ENCODE measurements at places on chromosomes 6 and 20.

DNA sequence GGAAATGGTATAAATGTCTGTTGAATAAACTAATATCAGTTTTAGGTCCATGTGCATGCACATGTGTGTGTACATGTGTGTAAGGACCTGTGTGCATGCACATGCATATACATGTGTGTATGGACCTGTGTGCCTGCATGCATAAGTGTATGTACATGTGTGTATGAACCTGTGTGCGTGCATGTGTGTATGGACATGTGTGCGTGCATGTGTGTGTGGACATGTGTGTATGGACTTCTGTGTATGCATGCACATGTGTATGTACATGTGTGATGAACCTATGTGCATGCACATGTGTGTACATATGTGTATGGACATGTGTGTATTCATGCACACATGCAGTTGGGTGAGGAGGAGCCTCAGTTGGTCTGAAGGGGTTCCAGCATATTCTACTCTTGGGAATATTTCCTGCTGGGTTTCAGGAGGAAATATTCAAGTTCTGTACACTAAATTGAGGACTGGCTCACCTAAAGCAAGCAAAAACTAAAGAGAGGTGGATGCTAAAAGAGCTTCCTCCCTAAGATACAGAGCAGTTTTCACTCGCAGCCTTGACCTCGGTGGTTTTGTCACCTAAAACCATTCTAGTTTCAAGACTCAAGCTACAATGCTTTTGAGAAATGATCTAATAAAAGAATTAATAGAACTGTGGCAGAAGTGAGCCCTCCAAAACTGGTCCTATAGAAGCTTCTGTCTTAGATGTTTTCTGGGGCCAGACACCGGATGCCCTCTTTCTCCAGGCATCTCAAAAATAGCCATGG, 742.8 kb downstream of the MAFB start:
- no peak for DNase-seq

- no peak for DNase-seq
These were observed 211.7 kb downstream of the LMBRD1 start for GRCh38 chr6:69584913-69585729.

- no peak for DNase-seq
These were observed 236.9 kb upstream of the PMEPA1 start for GRCh38 chr20:57946559-57947315.

DNA sequence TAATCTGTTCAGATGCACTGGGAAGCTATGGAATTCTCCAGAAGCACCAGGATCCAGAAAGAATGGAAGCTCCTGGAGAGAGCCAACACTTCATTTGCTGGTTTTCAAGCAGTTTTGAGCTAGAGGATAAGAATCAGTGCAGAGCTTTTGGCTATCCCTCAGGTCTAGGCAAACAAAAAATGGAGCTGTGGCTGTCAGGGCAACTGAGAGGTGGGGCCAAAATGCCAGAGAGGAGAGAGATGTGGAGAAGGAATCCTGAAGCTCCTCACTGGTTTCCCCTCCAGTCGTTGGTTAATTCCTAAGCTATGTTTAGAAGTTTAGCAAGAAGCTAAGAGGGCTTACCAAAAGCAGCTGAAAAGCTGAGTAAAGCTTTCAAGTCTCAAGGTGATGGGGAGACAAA, 294.2 kb upstream of the JARID2 start:
- DNase-seq, result no peak

GRCh38 chr20:23412026-23412425, 9.3 kb downstream of the NAPB start:
- no peak for DNase-seq

DNA sequence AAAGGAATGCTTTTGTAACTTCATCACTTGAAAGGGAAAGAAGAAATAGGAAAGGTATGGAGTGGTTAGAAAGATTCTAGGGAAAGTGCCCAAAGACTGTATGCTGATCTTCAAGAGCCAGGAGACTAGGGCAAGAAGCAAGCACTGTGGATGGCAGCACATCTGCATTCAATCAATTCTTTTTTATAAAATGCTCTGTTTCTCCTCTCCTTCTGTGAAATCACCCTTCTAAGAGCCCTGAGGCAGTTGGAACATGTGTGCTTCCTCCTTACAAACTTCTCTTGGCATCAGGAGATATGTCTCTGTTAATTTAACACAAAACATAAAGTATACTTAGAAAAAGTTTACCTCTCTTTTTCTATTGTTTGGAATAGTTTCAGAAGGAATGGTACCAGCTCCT, 1162.2 kb upstream of the GJE1 start:
- DNase-seq, result no peak

- DNase-seq, result no peak
These were observed 71.9 kb downstream of the TMEM170B start for GRCh38 chr6:11609324-11610071.

- DNase-seq, result no peak
These were observed 26.2 kb downstream of the TOP1 start for GRCh38 chr20:41054847-41055230.

GRCh38 chr6:106339334-106340029, 13.9 kb upstream of the ATG5 start:
- no peak for DNase-seq

DNA sequence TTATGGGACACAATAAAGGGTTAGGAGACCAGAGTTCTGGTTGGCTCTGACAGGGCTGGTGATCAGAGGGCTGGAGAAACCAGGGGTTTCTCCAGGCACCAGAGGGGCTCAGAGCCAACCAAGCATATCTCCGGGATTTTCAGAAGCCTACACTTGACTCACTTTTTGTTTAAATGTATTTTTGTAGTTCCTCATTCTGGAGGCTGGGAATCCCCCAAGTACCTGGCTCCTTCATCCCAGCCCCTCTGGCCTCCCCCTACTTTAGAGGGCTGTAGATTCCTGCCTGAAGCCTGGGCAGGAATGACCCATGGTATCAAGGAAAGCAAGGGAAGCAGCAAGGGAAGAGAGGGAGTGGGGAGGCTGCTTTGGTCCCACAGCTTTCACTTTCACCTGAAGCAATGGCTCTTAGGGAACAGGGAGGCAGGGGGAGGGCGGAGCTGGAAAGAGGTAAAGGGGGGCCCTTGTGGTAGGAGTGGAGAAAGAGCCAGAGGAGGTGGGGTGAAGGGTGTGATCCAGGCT, 973 bp downstream of the CD40 start:
- no peak for DNase-seq

DNA sequence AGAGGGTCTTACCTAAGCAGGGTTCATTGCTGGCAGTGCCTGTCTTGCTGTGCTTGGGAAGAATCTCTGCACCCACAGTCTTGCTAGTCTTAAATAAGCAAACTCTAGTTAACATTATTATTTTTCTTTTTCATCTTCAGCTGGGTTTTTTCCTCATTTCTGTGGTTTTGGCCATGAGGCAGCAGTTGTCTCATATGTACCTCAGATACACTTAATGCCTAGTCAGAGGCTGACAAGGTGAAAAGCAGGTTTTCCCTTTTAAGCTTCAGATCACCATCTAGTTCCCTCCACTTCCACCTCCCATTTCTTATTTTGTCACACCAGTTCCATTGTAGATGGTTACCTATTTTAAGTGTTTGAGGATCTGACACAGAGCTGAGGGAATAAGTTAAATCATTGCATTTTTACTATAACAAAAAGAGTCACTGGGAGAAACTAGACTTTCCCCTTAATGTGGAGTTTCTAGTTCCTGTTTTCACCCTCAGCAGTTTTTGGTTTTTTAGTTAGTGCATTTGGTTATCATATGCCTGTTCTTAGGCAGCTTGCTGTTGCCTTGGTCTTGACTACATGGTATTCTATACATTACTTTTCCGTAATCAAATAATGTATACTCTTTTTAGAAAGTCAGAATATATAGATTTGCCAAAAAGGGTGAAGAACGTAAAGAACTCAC, 46.0 kb downstream of the AFDN start:
- DNase-seq, result no peak

GRCh38 chr20:47506850-47507249, 5.2 kb downstream of the NCOA3 start:
- no peak for DNase-seq

GRCh38 chr6:10320291-10320690, 94.6 kb downstream of the TFAP2A start:
- DNase-seq, result no peak

- no peak for DNase-seq
These were observed 149.2 kb downstream of the LY86 start for GRCh38 chr6:6737671-6738070.

- DNase-seq, result no peak
These were observed 133.9 kb upstream of the BEND6 start for GRCh38 chr6:56821005-56821432.

DNA sequence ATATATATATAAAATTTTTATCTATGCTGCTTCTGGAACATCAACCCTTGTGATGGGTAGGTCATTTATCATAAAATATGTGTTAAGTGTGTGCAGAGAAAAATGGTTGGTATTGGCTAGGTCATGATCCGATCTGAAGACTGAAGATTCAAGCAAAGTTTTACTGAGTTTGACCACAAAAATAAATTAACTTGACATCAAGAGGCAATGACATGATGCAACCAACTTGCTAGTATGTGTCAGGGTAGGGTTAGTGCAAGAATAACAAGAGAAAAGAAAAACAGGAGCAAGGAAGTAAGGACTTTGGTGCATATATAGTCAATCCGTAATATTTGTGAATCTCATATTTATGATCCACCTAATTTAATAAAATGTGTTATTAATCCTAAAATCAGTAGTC, 1202.0 kb upstream of the ADGRB3 start:
- DNase-seq, result no peak

- no peak for DNase-seq
These were observed 82.4 kb downstream of the CDH26 start for GRCh38 chr20:60040471-60041162.

DNA sequence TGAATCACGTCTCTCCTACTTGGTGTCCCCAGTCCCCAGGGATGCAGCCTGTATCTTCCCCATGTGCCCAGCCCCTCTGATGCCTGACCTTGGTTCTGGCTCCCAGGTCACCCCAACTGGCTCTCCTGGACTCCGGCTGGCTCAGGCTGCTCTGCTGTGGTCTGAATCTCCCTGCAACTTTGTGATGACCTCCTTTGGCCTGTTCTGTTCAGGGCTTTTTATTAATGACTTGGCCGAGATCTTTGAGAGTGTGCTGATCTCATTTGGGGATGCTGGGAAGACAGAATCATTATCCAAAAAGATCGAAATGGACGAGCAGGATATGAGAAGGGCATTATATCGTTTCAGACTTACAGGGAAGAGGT, 67.4 kb downstream of the IGF2R start:
- DNase-seq, result no peak

- DNase-seq, result no peak
These were observed 267.4 kb upstream of the TAB2 start for GRCh38 chr6:149050160-149050559.

DNA sequence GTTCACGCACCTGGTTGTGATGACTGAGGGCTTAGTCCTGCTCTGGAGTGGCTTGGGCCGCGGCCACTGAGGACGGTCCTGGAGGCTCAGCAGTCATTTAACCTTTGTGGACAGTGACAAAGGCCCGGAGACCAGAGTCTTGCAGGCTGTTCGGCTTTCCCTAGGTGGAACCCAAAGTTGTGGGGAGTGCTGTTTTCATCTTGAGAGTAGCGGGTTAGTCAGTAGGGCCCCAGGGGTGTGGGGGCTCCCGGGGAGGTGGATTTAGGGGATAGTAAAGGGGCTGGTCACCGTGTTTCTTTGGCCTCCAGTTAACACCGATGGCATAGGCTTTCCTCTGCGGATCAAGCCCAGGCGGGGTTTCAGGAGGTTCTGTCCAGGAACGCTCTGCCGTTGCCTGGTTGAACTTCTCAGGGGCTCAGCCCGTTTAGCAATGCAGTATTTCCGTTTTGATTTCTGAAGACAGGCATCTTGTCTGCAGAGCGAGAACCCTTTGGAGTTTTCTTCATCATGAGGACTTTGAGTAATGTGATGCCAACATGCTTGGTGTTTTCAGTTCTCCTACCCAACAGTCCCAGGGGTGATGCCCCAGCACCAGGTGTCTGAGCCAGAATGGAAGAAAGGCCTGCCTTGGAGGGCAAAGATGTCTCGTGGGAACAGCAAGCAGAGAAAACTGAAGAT, 31.8 kb downstream of the ZNF831 start:
- DNase-seq, result no peak

GRCh38 chr20:53683506-53683905, 89.9 kb upstream of the ZNF217 start:
- DNase-seq, result no peak

DNA sequence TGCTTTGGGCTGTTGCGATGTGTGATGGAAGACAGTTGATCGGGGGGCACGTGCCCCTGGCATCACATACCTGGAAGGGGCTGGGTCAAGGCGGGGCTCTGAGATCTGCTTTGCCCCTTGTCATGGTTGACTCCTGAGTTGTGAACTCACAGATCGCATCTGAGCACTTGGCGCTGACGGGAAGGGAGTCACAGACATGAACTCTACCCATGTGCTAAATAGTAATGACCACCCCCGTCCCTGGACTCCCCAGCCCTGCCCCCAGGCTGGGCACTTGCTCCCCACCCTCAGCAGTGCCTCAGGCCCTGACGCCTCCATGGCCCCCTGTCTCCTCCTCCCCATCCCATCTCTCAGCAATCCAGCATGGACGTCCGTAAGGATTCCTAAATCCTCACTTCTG, 107.0 kb downstream of the SYNDIG1 start:
- no peak for DNase-seq

Measured in stimulated activated CD4-positive, alpha-beta T cell treated with anti-CD3 and anti-CD28 coated beads, Interleukin-1b, Interleukin-23, amount 100 ng/mL, for 1 hour (primary cell).